ENCODE measurements at places on chromosomes 6 and 20.

DNA sequence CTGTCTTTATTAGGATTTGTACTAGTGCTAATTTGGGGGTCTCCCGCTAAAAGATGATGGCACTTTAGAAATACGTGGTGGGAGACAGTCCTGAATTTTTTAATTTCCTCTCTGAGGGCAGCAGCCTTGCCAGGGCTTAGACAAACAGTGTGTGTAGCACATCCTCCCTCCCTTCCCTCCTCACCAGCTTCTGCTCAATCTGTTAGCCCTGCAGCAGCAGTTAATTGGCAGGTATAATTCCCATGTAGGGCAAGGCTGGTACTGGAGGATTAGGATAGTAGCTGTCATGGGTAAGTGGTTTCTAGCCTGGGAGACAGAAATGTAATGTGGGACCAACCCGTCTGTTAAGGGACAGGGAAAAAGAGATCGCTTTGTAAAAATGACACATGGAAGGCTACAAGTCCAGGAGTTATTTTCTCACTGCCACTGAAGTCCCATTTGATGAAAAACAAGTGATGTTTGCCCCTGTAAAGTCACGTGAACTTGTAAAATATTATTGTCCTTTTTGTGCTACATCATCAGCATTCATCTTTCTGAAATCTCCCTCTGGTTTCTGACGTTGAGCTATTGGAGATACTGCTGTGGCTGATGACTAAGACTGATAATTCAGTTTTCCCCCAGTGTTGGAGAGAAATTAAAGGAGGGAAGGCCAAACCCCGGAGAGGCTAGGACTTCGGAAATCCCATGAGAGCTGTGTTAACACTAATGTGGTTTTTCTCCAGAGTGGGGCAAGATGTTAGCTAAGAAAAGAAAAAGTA lies 40.6 kb downstream of the CTNNBL1 start:
- no peak for DNase-seq

DNA sequence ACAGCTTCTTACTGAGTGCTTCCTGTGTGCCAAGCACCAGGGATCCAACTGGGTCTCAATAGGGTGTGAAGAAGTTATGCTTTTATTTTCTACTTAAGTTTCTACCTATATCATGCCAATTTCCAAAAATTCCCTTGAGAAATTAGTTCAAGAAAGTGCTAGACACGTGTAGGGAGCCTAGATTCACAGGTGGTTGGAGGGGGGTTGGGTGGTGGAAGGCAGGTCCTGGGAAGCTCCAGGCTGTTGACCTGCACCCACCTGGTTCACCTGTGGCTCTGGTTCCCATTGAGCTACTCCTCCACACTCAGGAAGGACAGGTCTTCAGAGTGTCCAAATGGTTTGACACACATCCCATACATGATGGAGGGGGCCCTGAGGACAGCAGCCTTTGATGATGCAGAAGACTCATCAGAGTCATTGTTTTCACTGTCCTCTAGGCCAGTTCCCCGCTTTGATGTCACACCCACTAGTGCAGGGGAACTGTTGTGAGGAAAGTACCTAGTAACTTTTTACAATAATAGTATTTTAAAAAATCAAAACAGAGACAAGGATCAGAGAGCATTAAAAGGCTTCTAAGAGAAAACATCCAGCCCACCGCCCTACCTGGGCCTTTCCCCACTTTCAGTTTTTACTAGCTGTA lies 39.8 kb upstream of the MYL9 start:
- peak; percentile 16 for DNase-seq

GRCh38 chr6:16623731-16624130 lies 137.5 kb downstream of the ATXN1 start:
- DNase-seq: no peak

DNA sequence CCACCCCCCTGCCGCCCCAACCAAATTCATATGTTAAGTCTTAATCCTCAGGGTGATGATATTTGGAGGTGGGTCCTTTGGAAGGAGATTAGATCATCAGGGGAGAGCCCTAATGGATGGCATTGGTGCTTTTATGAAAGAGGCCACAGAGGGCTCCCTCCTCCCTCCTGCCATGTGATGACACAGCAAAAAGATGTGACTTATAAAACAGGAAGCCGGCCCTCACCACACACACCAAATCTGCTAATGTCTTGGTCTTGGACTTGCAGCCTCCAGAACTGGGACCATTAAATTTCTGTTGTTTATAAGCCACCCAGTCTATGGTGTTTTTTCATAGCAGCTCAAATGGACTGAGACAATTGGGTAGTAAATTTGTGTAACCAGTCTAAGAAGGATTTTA lies 176.3 kb downstream of the ADGRG6 start:
- peak; percentile 4 for DNase-seq

GRCh38 chr20:20677186-20677585 lies 35.3 kb downstream of the RALGAPA2 start:
- DNase-seq: no peak

- no peak for DNase-seq
These were observed 12.4 kb upstream of the HDGFL1 start for GRCh38 chr6:22557007-22557406.

DNA sequence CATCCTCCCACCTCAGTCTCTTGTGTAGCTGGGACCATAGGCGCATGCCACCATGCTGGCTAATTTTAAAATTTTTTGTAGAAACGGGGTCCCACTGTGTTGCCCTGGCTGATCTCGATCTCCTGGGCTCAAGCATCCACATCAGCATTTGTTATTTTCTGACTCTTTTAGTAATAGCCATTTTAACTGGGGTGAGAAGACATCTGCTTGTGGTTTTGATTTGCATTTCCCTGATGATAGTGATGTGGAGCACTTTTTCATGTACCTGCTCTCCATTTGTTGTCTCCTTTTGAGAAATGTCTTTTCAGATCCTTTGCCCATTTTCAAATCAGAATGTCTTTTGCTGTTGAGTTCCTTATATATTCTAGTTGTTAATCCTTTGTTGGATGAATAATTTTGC lies 22.2 kb upstream of the TULP4 start:
- DNase-seq: no peak

- no peak for DNase-seq
These were observed 994.6 kb upstream of the ADGRB3 start for GRCh38 chr6:67640484-67640883.

GRCh38 chr6:33072508-33073100 lies 845 bp downstream of the HLA-DPA1 start:
- DNase-seq: no peak

GRCh38 chr20:60219231-60219630 lies 261.0 kb downstream of the CDH26 start:
- DNase-seq: no peak

GRCh38 chr6:154928325-154928922 lies 66.7 kb upstream of the TIAM2 start:
- DNase-seq: peak; percentile 60

DNA sequence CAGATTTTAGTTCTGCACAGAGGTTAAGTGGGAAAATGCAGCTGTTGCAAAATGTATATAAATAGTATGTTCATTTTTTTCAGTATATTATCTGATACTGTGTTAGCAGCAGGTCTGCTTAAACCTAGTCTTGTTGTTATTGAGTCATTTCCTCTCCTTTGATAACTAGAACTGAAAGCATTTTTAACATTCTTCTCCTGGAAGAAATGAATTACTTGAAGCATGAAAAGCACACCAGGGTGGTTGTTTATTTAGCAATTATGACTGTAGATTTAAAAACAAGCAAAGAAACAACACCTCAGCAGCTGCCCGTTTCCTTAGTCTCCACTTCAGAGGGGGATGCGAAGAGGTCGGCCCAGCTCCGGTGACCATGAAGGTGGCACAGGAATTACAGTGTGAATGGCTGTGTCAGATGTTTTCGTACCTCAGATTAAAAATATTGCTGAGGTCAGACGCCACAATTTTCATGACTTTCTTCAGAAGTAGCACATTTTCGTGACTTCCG lies 53.5 kb downstream of the GOPC start:
- DNase-seq: no peak

DNA sequence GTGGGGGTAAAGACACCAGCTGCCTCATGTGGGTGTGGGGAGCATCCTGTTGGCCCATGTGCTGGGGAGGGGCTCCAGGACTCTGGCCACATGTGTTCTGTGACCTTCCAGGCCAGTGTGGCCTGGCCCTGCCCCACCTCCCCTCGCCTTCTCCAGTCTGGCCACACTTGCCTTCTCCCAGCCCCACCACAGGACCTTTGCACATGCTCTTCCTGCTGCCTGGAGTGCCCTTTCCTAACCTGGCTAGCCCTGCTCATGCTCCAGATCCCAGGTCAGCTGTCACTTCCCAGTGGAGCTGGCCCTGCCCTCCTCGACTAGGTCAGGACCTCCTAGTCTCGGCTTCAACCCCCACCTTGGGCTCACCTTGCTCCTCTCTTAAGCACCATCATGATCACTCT lies 183.8 kb downstream of the CDH4 start:
- no peak for DNase-seq

GRCh38 chr6:51077821-51078518 lies 259.3 kb downstream of the TFAP2B start:
- no peak for DNase-seq

- no peak for DNase-seq
These were observed 188.5 kb downstream of the REV3L start for GRCh38 chr6:111294374-111294967.

DNA sequence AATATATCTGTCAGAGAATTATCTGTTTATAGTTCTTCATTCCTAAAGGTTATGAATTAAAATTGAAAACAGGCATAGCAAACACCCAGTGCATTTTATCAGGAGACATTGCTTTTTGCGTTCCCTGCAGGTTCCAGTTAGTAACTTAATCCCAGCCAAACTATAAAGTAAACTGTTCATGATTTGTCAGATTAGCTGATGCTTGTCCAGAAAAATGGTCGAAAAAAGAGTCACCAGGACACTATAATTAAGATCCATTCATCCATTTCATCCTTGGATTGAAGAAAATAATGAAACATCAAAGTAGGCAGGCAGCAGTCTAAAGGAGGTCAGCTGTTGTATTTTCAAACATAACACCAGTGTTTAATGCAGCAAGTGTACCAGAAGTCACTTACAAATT lies 75.9 kb downstream of the EPHA7 start:
- no peak for DNase-seq

DNA sequence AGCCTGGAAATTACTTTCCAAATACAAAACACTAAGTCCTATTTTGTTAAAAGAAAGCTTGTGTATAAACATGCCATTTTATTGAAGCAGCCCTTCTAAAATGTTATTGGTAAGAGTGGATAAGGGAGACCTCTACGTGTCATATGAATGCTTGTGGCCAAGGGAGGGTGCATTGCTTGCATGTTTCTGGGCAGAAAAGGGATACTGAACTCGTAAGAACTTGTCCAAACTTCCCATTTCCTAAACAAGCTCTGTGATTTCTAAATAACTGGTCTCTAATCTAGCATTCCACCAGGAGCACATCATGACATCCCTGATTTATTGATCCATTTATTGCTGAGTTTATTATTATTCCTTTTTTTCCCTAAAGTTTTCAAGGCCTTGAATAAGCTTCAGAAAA lies 474.1 kb downstream of the CD109 start:
- no peak for DNase-seq

- DNase-seq: no peak
These were observed 246.3 kb downstream of the ZFAND3 start for GRCh38 chr6:38065734-38066305.

GRCh38 chr6:157224951-157225574 lies 98.3 kb downstream of the TMEM242 start:
- no peak for DNase-seq

GRCh38 chr6:159968295-159969203 lies at the start of gene IGF2R:
Gene IGF2R, plus strand, starts transcription at chr6:159969082. Its CDS starts 165 bp downstream, at chr6:159969247.
- DNase-seq: peak; percentile 94

GRCh38 chr6:70411542-70412251 lies 1.6 kb upstream of the FAM135A start:
- no peak for DNase-seq

GRCh38 chr20:62501801-62502495 lies 26.2 kb upstream of the GATA5 start:
- DNase-seq: peak; percentile 67

GRCh38 chr20:42634156-42634555 lies 555.5 kb downstream of the PTPRT start:
- no peak for DNase-seq

DNA sequence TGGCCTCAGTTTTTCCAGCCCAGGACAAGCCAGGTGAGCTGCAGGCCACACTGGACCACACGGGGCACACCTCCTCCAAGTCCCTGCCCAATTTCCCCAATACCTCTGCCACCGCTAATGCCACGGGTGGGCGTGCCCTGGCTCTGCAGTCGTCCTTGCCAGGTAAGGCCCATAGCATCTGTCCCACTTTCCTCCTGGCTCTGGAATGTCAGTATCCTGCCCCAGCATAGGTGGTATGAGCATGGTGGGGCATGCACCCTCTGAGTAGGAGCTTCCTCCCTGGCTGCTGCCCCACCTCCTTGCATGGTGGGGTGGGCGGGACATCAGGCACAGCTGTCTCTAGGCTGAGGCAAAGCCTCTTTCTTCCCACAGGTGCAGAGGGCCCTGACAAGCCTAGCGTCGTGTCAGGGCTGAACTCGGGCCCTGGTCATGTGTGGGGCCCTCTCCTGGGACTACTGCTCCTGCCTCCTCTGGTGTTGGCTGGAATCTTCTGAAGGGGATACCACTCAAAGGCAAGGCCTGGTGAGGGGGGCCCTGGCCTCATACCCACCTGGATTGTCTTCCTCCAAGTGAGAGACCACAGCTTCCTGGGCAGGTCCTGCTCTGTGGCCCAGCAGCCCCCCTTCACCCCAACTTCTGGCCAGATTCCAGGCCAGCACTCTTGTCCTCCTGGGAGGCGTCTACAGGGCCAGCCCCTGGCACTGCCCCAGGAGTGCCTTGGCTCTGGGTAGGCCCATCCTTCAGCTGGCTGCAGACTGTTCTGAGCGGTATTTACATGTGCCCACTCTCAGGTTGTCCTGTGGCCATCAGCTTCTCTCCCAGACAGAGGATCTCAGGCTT lies 9.1 kb downstream of the PI16 start:
- peak; percentile 34 for DNase-seq

- no peak for DNase-seq
These were observed 147.9 kb upstream of the PDE7B start for GRCh38 chr6:135703621-135704020.

GRCh38 chr20:2820084-2820895 lies 4.1 kb downstream of the TMEM239 start:
- DNase-seq: no peak

DNA sequence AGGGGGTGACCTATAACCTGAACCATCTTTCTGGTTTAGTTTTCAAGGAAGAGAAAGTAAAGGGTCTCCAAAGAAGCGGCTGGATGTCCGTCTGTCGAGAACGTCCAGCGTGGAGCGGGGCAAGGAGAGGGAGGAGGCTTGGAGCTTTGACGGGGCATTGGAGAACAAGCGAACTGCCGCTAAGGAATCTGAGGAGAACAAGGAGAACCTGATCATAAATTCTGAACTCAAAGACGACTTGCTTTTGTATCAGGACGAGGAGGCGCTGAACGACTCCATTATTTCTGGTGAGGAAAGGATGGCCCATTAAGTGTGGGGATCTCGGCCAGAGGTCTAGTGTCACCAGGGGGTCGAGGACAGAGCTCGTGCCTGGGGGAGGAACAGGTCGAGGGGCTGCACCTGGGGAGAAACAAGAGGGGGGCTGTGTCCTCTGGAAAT lies 159.2 kb downstream of the SYCP2 start:
- DNase-seq: no peak

DNA sequence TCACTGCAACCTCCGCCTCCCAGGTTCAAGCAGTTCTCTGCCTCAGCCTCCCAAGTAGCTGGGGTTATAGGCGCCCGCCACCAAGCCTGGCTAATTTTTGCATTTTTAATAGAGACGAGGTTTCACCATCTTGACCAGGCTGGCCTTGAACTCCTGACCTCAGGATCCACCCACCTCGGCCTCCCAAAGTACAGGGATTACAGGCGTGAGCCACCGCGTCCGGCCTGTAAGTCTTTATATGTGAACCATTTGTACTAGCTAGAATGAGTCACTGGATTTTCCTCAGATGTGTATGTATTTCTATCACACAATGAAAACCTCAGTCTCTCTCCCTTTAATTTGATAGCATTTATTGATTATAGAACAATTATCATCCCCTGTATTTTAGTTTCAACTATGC lies 34.0 kb downstream of the ITCH start:
- no peak for DNase-seq

Data from stimulated activated CD4-positive, alpha-beta T cell treated with anti-CD3 and anti-CD28 coated beads, Interleukin-4, amount 100 ng/mL, for 1 hour (primary cell).